GM04503 (cell line): ENCODE measurements at places on chromosomes 1 and 21.

- peak; percentile 27 for DNase-seq
Measured at GRCh38 chr1:61184040-61184713, 101.8 kb downstream of the NFIA start.

DNA sequence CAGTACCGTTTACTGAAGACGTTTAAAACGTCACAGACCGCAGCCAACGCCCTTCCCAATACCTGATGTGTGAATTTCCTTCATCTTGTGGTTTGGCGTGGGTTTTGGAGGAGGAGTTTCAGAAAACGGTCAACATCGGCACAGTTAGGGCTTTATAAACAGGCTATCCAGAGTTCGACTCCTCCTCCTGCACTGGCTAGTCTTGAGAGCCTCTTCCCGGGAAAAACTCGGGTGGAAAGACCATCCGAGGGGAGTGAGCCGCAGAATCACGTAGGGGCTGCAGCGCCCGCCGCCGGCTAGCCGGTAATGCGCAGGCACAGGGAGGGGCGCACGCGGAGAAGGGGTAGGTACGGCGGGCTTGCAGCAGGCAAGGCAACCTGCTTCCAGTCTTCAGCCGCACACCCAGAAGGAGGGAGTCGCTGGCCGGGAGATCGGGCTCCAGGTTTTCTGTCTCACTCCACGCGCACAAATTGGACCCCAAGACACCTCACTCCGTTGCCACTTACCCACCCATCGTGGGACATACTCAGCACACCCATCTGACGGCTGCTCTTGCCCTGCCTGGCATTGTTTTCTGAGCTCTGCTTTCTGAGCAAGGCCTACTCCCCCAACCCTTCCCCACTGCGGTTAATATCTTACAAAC is 25.4 kb downstream of the SLC19A2 start:
- no peak for DNase-seq

DNA sequence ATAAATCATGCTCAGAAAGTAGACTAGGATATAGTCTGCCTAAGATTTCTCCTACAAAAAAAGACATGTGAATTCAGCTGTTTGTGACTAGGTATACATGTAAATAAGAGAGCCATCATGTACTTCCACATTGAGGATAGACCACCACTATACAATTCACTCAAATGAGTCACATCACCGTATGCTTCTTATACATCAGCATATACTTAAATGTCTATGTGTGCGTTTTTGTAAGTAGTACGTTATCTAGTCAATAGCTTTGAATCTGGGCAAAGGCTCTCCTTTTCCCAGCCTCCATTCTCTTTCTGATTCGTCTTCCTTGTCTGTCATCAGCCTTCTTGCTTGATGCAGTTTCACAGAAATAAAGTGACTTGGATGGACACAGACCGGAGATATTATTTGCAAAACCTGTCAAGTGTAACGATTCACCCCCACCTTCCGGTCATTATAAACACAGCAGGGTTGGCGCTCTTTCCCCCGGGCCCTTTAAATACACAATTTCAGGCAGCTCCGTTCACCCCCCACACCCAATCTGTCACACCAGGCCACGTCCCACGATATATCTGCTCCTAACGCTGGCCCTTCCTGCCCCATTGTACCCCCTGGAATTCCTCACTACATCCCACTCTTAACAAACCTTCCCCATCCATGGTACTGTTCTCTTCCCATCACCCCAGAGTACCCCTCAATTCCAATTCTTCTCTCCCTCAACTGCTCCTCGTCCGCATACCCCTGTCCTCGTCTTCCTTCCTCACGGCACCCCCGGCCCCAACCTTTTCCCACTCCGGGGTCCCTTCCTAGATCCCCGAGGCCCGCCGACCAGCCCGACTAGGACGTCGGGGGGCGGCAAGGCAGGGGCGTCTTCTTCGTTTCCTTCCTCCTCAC is 636 bp downstream of the VAMP4 start:
- no peak for DNase-seq

- DNase-seq, result no peak
Measured at GRCh38 chr1:36440646-36441045, 9.6 kb downstream of the OSCP1 start.

DNA sequence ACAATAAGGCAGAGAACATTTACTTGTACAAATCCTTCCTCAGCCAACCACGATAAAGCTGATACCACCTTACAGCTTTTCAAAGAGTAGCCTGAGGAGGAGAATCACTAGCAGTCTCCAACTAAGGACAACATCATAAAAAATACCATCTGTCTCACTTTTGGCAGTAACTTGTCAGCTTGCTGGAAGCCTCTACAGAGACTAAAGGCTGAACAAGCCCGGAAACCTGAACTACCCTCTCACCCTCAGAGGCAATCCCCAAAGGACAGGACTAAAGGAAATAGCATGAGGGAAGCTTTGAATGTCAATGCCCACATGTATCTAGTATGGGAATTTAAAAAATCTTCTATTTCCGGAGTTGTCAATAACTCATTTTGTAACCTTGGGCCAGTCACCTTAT is 10.6 kb downstream of the SRSF4 start:
- DNase-seq, result no peak

DNA sequence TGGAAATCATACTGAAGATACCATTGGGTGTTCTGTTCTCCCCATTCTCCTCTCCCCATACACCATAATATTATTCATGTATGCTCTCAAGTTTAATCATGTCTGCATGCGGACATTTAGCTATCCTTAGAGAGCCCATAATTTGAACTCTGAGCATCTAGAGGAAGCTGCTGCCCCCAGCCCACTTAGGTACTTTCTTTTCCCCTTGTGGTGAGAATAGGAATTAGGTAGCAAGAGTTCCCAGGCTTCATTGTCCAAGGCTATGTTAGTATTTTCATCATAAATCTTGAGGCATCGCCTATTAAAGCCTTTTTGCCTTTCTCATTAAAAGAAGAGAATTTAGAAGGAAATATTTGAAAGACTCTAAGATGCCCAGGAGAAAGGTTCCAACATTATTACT is 96.3 kb downstream of the ROR1 start:
- no peak for DNase-seq

- DNase-seq, result no peak
Measured at GRCh38 chr1:205495237-205495823, 9.1 kb upstream of the CDK18 start.

- DNase-seq, result no peak
Measured at GRCh38 chr21:32312976-32313375, 14.3 kb downstream of the MRAP start.

- DNase-seq, result no peak
Measured at GRCh38 chr1:49319426-49319963, 542.8 kb upstream of the BEND5 start.

DNA sequence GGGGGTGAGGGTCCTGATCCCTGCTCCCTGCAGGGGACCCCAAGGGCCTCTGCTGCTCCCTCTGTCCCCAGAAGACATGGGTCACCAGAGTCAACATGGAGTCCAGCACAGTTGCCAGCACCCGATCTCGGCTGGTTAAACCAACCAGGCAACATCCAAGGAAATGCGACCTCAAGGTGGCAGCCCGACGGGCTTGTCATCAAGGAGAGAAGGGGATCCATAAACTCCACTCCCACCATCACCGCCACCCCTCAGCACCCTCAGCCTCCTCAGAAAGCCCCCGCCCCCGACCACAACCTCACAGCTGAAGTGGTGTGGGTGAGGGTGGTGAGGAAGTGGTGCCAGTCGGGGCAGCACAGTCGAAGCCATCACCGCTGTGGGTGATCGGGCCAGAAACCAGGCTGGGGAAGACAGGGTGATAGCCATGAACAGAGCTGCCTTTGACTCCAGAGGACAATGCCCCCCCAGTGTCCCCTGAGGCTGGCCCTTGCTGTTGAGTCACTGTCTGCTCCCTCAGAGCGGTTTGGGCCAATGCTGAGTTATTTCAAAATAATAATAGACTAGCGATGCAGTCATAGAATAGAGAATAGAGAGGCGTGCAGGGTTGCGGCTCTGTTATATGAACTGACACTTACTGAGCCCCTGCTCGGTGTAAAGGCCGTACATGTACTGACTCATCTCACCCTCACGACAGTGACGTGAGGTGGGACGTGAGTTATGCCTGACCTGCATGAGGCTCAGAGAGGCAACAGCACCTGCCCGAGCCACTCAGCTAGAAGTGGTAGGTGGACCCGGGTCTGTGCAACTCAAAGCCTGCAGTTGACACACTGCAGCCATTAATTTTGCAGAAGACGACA is 88.7 kb upstream of the IFFO2 start:
- DNase-seq, result no peak

- DNase-seq, result no peak
Measured at GRCh38 chr21:16605597-16605996, 875.8 kb downstream of the USP25 start.
